ENCODE measurements at places on chromosomes 6 and 20.

- DNase-seq = no peak
Observed at GRCh38 chr6:5999688-6000608, 6.8 kb downstream of the NRN1 start.

DNA sequence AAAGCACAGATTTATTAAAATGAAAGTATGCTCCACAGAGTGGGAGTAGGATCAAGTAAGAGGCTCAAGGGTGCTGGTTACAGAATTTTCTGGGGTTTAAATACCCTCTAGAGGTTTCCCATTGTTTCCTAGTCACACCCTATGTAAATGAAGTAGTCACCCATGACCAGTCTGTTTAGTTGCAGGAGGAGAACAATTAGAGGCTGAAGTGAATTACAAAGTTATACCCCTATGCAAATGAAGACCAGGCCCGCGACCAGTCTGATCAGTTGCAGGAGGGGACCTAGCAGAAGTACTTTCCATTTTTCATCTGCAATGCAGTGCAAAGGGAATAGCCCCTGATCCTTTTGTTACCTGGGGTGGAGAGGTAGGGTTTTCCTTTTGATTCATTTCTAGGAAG lies 11.8 kb upstream of the FILIP1 start:
- DNase-seq = no peak

- no peak for DNase-seq
Observed at GRCh38 chr6:36722365-36722764, 24.7 kb downstream of the RAB44 start.

GRCh38 chr20:38855356-38855755 lies 49.9 kb downstream of the PPP1R16B start:
- DNase-seq = no peak

- no peak for DNase-seq
Observed at GRCh38 chr20:63843778-63844177, 12.7 kb upstream of the ZBTB46 start.

DNA sequence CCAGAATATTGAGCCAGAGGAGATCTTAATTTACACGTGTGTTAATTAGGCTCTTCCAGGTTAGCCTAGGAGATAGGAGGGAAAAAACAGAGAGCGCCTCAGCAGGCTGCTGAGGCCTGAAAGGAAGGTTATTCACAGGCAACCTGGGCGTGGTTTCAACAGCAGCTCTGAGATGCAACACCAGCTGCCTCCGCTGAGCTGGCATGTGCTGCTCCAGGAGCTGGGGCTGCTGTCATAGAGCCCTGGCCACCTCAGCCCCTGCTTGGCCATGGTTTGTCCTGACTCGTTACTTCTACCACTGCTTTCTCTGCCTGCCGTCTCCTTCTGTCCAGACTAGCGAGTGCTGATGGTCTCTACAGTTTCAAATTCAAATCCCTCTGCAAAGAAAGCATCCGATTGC lies 32.4 kb upstream of the RPP40 start:
- DNase-seq = no peak

- DNase-seq = no peak
Observed at GRCh38 chr6:126002755-126003679, 16.7 kb downstream of the TRMT11 start.

DNA sequence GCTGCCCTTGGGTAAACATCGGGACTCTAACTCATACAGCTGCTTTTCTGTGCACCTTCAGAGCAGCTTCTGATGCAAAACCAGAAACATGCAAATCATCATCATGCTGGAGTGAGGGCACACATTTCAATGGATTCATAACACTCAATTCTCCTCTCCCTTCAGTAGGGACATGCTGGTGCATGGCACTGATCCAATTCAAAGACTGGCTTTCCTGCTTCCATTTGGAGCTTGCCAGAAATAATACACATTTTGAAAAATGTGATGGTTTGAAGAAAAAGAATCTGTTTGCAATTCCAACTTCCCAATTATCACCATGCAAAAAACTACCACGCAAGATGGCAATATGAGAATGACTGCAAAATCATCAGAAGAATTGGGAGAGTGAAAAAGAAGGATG lies 65.2 kb upstream of the PDE10A start:
- DNase-seq = no peak

GRCh38 chr20:10965936-10966470 lies 292.2 kb upstream of the JAG1 start:
- no peak for DNase-seq

DNA sequence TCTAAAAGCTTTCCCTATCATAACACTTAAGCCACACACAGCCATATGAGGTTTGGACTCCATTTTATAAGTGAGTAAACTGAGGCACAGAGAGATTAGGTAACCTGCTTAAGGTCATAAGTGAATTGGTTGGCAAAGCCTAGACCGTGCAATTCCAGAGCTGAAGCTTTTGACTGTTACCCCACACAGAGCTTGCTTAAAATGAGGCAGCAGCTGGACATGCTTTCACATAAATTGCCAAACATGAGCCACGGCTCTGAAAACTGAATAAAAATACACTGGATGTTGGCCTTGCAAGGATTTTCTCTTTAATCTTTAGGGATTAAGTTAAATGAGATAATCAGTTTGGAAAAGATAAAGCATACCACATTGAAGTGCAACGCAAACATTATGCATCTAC lies 2.5 kb downstream of the RIPOR2 start:
- DNase-seq = no peak

DNA sequence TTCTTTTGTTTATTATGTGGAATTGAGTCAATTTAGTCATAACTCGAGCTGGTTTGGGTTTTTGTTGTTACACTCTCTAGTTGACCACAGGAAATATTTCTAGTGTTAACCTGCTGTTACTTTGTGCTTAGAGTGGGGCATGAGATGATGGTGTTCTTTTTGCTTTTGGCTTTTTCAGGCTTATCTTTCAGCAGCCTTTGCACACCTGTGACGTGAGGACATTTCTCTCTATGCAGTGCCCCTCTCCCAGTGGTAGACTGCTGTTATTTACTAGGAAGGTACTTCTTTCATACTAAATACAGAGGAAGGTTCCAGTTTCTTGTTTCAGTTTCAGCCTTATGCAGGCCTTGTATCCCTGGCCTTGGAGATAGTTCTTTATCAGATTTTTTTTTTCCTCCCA lies 766.8 kb upstream of the MAN1A1 start:
- DNase-seq = no peak

GRCh38 chr20:24436160-24436559 lies 33.3 kb upstream of the SYNDIG1 start:
- DNase-seq = no peak

DNA sequence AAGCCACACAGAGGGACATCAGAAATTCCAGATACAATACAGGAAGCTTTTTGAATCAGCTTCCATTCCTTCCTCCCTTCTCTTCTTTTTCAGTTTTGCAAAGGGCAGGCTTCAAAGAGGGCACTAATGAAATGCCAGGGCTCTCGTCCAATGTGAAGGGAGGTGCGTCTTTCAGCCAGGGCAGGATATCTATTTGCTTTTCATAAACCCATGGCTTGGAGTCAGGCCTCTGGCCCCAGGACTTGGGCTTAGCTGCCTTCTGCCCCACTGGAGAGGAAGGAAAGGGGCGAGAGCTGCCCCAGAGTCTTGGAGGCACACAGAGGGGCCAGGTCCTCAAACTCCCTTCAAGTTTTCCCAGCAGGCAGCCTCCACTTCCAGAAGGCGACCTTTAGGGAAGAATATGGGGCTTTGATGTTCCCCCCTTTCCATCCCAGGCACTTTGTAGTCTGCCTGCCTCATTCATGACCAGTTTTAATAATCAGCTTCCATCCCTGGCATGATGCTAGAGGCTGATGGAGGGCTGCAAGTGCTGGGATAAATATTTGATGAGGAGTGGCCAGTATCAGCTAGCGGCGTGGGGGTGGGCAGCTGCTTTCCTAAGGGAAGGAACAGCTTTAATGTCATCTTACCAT lies 234.8 kb downstream of the NRN1 start:
- DNase-seq = no peak

DNA sequence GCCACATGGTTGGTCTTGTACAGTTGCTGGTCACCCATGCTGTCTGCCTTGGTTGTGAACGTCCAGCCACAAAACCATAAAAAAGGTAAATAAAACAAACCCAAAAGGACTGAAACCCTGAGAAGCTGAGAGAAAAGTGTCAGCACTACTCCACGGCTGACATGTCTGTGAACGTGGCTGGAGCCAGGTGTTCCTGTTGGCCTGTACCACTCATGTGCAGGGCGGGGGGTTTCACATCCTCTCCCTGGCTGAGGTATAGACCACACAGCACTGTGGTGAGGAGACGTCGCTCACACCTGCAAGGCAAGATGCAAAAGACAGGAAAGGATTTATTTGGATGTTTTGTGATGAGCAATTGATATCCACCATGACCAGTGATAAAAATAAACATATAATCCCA lies 51.9 kb upstream of the MRPS10 start:
- no peak for DNase-seq

DNA sequence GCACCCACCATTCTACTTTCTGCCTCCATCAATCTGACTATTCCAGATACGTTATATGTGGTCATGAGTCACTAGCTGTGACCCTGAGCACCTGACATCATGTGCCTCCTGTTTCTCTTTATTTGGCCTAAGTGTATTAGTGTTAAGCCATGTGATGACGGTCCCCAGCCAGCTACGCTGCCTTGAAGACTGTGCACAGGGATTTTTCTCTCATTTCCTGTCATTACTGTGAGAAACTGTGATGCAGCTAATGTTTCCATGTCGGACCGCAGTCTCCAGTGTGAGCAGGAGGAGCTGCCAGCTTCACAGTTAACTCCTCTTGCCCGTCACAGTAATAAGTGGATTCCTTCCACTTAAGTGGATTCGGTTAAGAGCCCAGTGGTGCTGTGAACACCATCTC lies 9.9 kb upstream of the SPATS1 start:
- no peak for DNase-seq

DNA sequence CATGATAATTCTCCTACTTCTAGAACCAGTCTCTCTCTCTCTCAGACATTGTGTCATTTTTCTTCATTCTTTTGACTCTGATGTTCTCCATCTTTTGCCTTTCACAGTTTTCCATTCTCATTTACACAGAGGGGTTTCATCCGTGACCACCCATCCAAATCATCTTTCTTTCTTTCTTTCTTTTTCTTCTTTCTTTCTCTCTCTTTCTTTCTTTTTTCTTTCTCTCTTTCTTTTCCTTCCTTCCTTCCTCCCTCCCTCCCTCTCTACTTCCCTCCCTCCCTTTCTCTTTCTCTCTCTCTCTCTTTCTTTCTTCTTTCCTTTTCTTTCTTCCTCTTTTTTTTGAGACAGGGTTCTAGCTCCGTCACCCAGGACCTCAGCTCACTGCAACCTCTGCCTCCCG lies 19.9 kb upstream of the SASH1 start:
- DNase-seq = no peak

- no peak for DNase-seq
Observed at GRCh38 chr20:37808233-37809070, 94.5 kb upstream of the VSTM2L start.
